Renal cortex interstitium (tissue), 15 donors: ENCODE measurements at places on chromosomes 7 and 10. TPM values are rescaled to one million over a fixed set of nuclear protein-coding genes. Genes with fewer than 3 reads are reported as not detected.

Gene SLC26A5
- 0.17 TPM for polyA plus RNA-seq

Gene ITIH2
- polyA plus RNA-seq = 0.36 TPM

DNA sequence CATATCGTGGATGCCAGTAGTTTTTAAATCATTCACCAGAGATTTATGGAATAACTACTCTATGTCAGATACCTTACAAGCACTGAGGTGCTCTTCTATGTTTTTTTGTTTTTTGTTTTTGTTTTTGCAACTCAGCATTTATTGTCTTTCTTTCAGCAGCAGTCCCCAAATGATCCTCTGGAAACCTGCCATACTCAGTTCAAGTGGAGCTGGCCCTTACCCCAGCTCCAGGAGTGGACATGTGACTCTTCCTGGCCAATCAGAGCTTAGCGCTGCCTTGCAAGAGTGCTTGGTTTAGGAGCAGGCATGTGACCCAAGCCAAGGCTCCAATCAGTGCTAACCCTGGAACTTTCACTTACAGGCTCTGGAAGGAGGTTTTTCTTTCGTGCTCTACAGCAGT is 356.6 kb upstream of the ZMIZ1 start:
- DNase-seq = no peak

DNA sequence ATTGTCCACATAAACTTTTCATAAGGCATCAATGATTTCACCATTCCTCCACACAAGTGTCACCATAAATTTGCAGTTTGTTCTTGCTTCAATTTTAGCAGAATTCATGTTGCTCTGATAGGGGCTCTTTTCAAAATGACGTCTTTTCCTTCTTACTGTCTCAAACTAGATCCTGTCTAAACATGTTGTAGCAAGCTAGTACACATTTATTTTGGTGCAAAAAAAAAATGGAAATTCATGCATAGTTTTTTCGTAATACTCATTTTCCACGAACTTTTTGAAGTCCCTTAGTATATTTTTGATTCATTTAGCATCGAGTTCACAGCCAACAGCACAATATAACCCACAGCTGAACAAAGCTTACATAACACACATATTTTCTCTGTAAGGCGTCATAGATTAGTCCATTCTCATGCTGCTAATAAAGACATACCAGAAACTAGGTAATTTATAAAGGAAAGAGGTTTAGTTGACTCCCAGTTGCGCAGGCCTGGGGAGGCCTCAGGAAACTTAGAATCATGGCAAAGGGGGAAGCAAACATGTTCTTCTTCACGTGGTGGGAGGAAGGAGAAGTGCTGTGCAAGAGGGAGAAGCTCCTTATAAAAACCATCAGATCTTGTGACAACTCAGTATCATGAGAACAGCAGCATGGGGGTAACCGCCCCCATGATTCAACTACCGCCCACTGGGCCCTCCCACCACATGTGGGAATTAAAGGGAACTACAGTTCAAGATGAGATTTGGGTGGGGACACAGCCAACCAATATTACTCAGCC is 301.5 kb downstream of the CCDC3 start:
- DNase-seq = no peak

DNA sequence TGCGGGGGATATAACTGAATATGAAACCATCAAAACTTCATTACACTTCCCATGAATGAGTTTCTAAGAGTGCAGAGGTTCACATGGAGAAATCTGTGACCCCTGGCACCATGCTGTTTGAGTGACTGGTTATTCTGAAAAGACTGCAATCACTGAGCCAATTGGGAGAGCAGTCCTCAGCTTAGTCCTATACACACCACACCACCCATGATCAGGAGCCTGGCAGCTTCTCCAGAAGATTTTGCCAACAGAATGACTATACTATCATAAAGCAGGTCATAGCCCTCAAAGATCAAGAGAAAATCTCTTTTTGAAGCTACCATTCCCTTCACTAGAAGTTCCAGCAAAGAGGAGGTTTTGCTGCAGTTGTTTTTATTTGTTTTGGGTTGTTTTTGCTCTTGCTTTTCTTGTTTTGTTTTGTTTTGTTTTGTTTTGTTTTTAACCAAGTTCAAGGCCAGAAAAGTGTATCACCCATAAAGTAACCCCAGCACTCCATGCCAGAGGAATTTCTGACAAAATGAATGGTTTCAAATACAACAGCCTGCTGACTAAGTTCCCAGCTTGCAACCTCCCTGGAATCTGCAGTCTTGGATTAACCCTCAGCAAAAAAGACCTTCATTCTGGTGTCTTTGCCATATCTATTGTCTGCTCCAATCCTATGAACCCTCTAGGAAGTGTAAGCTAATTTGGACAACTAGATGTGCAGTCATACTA is 19.7 kb upstream of the HGF start:
- DNase-seq = no peak
